ENCODE measurements at places on chromosomes 12 and 14.

- peak; percentile 26 for DNase-seq
- no peak overlapping the region for H3K4me3 ChIP-seq
- H3K36me3 ChIP-seq, result peaks cover 6% of the 10 kb centered on the region
- H3K4me1 ChIP-seq, result peaks cover 63% of the 10 kb centered on the region
- H3K27me3 ChIP-seq, result no peaks in the 10 kb centered on the region
- peak overlapping the region; percentile 80 for H3K27ac ChIP-seq
These were observed 51.7 kb downstream of the PPFIBP1 start for GRCh38 chr12:27575762-27576118.

DNA sequence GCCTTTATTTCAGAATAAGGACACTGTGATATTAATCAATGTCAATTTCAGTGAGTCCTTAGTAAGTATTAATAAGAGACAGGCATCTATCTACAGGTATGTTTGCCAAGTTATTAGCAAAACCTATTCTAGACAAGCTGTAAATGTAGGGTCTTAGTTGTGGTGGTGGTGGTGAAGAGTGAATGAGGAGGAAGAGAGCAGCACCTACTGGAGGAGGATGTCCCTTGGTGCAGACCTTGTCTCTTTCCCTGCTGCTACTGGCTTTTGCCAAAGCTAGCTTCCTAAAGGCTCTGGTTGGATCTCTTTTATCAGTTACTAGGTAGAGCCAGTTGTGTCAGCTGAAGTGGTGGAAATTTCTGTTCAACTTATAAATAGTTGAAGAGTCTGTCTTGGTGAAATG, 304.8 kb upstream of the ATP2B1 start:
- peaks cover 7% of the 10 kb centered on the region for H3K4me1 ChIP-seq
- no peaks in the 10 kb centered on the region for H3K36me3 ChIP-seq
- no peak for DNase-seq
- H3K27me3 ChIP-seq, result no peaks in the 10 kb centered on the region
- H3K27ac ChIP-seq, result no peak overlapping the region

DNA sequence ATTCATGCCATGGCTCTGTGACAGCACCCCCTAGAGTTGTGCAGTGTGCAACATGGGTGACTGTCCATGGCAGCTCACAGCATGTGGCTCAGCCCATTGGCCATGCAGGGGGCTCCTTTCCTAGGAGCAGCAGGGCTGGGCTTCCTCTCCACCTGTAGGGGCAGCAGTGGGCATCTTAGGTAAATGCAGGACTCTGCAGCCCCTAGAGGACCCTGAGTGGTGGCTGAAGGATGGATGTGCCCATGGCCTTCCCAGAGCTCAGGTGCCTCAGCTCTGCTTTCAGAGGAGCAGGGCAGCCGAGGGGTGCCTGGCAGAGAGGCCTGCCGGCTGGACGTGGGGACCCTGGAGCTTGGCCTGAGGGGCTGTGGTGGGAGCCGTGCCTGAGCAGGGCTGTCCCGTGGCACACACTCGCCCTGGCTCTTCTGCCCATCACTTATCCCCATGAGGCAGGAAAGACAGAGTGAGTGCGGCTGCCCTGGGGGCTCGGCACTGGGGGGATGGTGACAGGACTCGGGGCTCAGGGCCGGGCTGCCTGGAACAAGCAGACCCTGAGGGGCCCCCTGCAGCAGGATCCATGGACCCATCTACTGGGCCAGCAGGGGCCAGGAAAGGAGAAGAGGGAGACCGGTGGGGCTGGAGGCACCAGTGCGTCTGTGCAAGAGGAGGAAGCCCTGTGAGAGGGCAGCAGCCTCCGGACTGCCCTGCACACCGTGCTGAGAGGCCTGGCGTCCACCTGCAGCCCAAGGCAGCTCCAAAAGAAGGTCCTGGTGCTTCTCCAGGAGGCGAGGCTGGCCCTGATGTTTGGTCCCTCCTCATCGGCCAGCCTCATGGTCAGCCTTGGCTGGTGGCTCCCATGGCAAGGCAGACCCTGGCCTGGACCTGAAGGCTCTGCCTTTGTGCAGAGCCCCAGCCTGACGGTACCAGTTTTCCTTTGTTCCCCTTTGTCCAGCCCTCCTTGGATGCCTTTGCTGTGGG, 7.6 kb downstream of the ADSS1 start:
- H3K4me3 ChIP-seq, result no peak overlapping the region
- no peaks in the 10 kb centered on the region for H3K36me3 ChIP-seq
- H3K27me3 ChIP-seq, result no peaks in the 10 kb centered on the region
- H3K4me1 ChIP-seq, result peaks cover 6% of the 10 kb centered on the region
- DNase-seq, result no peak

DNA sequence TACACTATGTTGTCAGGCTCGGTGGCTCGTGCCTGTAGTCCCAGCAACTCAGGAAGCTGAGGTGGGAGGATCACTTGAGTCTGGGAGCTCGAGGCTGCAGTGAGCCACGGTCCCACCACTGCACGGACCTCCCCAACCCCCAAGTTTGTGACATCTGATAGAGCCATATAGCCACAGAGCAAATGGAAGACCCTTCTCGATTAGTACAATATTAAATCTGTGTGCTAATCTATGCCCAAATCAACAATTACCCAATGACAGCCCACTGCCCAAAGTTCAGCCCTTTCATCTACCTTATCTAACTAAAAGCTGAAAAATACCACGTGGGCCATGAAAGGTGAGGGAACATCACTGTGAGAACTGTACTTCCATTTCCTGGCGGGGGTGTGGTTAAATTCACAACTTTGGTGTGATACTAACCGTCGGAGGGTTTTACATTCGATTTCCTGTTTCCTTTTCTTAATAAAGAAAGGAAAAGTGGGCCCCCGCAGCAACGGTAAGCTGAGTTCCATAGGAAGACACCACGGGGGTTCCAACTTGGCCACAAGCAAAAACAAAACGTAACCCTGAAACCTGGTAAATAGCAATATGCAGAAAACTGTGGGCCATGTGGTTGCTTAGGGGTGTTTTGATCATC, 31.2 kb upstream of the FOS start:
- H3K27ac ChIP-seq, result no peak overlapping the region
- H3K36me3 ChIP-seq, result no peaks in the 10 kb centered on the region

DNA sequence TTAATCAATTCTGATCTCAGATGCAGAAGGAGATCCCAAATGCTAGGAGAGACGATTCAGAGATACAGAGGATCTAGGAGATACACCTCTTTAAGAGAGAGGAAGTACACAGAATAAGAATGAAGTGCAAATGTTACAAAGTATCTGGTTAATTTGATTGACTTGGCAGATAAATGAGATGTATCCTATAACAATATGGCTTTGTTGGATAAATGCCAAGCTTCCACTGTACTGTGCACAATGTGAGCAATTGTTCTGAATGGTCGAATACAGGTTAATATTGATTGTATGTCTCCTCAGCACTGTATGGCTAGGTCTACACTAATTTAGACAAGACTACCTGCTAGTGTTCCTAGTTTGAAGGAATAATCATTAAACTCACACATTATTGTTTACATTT, 119.6 kb upstream of the PTPRB start:
- DNase-seq, result no peak
- no peak overlapping the region for H3K4me3 ChIP-seq
- no peak overlapping the region for H3K27ac ChIP-seq
- H3K4me1 ChIP-seq, result no peaks in the 10 kb centered on the region
- H3K36me3 ChIP-seq, result no peaks in the 10 kb centered on the region

DNA sequence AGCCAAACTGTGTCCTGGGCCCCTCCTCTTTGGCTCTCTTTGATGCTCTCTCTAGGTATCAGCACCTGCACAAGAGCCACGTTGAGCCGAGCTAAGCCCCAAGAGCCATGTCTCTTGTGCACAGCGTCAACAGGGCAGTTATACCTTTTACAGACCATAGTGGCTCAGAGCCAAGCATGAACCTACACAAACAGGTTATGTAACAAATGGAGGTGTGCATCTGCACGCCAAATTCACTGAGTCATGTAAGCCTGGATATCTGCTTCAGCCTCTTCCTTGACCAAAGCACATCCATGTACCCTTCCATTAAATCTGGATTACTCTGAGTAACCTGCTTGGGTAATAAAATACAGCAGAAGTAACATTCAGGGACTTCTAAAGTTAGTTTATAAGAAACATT, 509.7 kb downstream of the NAV3 start:
- H3K36me3 ChIP-seq, result no peaks in the 10 kb centered on the region
- peaks cover 6% of the 10 kb centered on the region for H3K27me3 ChIP-seq
- H3K4me1 ChIP-seq, result no peaks in the 10 kb centered on the region
- no peak overlapping the region for H3K27ac ChIP-seq

- H3K36me3 ChIP-seq, result peaks cover 12% of the 10 kb centered on the region
- H3K4me3 ChIP-seq, result peak overlapping the region; percentile 72
- DNase-seq, result no peak
- peaks cover 18% of the 10 kb centered on the region for H3K4me1 ChIP-seq
- no peak overlapping the region for H3K27ac ChIP-seq
- no peaks in the 10 kb centered on the region for H3K27me3 ChIP-seq
These were observed 688 bp downstream of the ULK1 start for GRCh38 chr12:131894981-131895639.

DNA sequence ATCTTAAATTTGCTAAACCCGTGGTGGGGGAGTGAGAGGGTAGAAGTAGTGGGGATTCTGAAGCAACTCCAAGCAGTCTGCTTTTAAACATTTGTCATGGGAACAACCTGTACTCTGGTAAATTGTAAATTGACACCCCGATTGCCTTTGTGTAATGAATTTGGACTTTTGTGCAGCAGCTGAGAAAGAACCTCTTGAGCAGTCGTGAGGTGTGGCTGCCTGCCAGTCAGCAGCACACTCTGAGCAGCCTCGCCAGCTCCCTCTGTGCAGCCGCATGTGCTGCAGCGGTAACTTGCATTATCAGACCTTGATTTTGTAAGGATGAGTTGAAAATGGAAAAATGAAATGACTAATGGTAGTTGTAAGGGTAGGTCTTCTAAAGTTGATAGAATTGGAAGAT, 74.3 kb downstream of the SUSD6 start:
- no peak overlapping the region for H3K27ac ChIP-seq
- H3K36me3 ChIP-seq, result no peaks in the 10 kb centered on the region
- peaks cover 9% of the 10 kb centered on the region for H3K4me1 ChIP-seq
- no peaks in the 10 kb centered on the region for H3K27me3 ChIP-seq

DNA sequence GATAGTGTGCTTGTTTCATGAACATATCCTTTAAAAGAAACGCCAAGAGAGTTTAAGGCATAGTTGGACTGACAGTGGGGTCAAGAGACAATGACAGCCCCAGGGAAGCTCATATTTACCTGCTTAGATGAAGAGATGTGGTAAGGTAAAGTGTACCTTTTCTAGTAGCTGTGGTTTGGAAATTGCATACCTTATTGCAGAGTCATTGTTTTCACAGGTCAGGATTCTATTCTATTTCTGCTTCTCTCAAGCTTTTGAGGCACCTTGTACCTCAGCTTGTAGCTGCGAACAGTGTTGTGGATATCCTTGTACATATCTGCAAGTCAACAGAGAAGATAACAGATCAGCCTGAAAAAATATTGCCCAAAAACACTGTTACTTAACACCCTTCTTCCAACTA, 47.7 kb downstream of the ATP6V1D start:
- peaks cover 25% of the 10 kb centered on the region for H3K36me3 ChIP-seq
- DNase-seq, result no peak
- H3K27ac ChIP-seq, result no peak overlapping the region
- no peaks in the 10 kb centered on the region for H3K27me3 ChIP-seq
- no peak overlapping the region for H3K4me3 ChIP-seq
- H3K4me1 ChIP-seq, result no peaks in the 10 kb centered on the region

DNA sequence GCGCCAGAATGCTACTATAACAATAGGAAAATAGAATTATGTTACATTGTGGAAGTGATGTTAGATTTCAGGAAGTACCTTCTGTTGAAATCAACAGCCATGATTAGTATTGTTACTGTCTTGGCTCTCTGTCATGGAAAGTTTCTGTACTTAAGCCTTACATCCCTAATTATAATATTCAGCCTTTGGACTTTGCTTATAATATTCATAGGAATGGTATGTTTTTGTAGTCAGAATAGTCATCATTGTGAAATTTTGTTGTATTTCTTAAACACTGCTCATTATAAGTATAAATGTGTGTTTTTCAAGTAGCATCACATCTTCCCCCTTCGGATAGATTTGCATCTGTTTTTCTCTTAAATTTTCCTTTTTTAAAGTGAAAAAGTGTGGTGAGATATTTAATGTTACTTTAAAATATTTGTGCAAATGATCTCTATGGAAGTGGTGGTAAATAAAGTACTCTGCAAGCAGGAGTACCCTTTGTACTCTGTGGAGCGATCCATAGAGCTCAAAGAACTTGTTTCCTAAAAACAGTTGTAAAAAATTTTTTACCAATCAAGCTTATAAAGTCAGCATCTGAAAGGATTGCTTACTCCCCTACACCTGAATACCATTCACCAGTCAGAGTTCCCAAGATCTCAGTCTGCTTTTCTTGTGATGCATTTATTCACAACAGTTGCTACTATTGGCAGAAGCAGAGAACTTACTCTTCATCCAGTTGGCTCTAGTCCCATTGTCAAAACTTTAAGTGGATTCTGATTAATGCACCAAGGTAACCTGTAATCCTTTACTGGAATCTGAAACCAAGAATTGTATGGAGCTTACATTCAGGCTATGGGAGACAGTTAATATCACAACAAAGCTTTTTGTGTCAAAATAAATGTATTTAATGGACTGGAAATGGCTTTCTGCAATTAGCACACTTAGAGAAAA, 87.8 kb downstream of the RIC8B start:
- no peaks in the 10 kb centered on the region for H3K27me3 ChIP-seq
- DNase-seq, result no peak
- H3K27ac ChIP-seq, result no peak overlapping the region
